ENCODE measurements at places on chromosomes 2 and 18.

GRCh38 chr2:64454386-64455332 is 697 bp downstream of the LGALSL start:
- DNase-seq: peak; percentile 53

GRCh38 chr2:33383855-33384598 is 92.4 kb upstream of the RASGRP3 start:
- DNase-seq: no peak

- no peak for DNase-seq
These were observed 33.0 kb upstream of the PTH2R start for GRCh38 chr2:208373460-208374089.

GRCh38 chr2:45889053-45889452 is 237.6 kb downstream of the PRKCE start:
- peak; percentile 10 for DNase-seq

GRCh38 chr2:144443837-144444817 is 75.8 kb downstream of the ZEB2 start:
- DNase-seq: no peak

- DNase-seq: no peak
These were observed 68.4 kb downstream of the COL5A2 start for GRCh38 chr2:189111063-189111715.

DNA sequence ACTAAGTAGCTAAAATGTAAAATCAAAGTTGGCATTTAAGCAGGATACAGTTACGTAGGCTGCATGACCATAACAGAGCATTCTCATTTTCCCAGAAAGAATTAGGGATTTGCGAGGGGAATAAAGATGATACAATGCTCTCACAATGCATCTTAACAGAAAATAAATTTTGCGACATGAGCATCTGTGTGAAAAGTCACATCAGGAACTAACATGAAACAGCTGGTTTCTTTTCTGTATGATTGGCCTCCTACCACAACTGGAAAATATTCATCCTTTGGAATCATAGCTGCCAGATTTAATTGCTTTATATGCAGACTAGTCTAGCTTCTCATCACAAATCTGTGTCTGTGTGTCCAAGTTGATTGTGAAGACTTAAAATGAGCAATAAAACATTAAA is 66.0 kb downstream of the KCTD18 start:
- DNase-seq: no peak

DNA sequence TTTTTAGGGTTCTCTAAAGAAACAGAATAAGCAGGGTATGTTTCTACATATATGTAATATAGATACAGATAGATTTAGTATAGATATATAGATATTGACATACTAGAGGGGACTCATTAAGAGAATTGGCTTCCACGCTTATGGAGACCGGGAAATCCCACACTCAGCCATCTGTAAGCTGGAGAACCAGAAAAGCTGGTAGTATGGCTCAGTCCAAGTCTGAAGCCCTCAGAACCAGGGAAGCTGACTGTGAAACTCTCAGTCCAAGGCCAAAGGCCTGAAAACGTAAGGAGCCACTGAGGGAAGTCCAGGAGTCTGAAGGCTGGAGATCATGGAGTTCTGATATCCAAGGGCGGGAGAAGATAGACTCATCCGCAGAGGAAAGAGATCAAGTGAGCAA is 441.3 kb upstream of the CDH20 start:
- DNase-seq: no peak

DNA sequence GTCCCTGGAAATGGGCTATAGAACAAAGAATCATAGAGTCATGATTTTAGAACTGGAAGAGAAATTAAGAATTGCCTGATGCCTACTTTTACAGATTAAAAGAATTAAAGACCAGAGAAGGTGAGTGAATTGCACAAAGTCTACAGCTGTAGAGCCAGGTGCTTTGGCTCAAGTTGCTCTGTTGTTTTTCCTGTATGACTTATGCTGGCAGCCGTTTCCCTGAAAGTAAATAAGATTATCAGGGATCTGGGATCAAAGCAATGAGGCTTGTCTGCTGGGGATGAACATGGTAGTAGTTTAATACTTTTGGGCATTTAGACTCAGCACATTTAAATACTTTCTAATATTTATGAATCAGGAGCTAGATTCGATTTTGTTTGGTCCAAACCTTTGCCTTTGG is 166.9 kb downstream of the PRPF40A start:
- DNase-seq: no peak

DNA sequence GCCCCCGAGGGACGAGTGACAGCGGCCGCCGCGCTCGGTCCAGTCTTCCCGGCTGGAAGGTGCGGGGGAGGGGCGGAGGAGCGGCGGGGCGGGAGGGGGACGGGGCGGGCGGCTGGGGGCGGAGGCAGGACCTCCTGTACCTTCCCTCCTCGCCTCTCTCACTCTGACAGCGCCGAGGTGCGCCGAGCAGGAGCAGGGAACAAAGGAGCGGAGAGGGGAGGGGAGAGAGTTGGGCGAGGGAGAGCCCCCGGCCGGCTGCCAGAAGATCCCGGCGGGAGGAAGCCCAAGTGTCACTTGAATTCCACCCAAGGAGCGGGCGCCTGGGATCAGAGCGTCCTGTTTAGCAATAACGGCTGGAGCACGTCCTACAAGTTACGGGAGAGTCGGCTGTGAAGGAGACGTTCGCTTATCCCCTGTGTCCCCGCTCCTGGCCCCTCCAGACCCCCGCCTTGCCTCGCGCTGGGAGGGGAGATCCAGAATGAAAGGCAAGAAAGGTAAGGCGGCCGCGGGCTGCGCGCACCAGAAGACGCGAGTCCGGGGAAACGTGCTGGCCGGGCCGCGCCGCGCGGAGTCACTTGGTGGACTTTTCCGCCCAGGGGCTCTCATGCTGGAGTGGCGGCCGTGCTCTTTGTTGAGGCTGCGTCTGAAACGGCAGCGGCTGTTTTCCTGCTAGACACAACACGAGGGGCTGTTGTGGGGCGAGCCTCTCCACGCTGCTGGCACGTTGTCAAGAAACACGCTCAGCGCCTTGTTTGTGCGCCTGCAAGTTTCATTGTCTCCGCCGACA is at the start of gene TGIF1:
Gene TGIF1 (plus strand): TSS at position 161 of the 787 bp plus-strand sequence. CDS start 318 bp downstream, at position 479.
- peak; percentile 56 for DNase-seq

- DNase-seq: no peak
These were observed 97.4 kb upstream of the CYRIA start for GRCh38 chr2:16763056-16763455.

GRCh38 chr2:72993933-72994280 is 76.6 kb downstream of the EMX1 start:
- DNase-seq: no peak

- DNase-seq: no peak
These were observed 84.7 kb upstream of the NEDD4L start for GRCh38 chr18:57959278-57959677.

GRCh38 chr2:228545041-228545747 is 363.7 kb upstream of the SPHKAP start:
- no peak for DNase-seq

DNA sequence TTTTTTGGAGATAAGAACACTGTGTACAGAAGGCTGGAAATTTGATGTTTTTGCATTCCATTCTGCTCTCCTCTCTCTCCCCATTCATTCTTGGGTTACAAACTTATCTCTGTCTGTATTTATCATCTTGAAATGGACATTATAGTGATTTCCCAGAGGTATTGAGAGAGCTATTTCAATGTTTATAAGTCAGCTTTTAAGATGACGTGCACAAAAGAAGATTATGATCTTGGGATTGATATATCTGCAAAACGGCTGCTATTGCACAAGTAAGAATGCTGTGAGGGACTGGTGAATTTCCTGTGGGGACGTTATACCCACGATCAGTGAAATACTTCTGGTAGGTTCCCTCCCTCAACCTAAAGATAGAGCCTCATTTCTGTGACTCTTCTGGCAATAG is 61.0 kb upstream of the DTNA start:
- no peak for DNase-seq

- no peak for DNase-seq
These were observed 66.0 kb downstream of the STPG4 start for GRCh38 chr2:47089083-47089464.

DNA sequence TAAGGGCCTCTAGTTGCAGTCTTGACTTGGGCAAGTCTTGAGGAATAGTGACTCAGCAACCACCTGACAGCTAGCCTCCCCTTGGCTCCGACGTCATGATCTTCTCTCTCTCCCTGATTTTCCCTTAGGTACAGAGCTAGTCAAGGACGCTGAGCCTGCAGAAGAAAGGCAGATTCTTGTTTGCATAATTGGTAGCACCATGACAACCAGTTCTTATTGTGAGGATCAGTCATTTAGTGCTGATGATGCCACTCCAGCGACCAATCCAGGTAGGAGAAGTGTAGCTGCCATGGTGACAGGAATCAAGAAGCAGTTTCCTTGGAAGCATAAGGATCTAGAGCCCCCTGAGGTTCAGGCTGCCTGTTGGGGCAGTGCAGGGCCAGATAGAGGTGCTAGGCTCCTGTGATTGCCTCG is 2.8 kb upstream of the RESP18 start:
- DNase-seq: no peak

GRCh38 chr2:134072341-134072740 is 181.5 kb upstream of the MGAT5 start:
- DNase-seq: no peak

DNA sequence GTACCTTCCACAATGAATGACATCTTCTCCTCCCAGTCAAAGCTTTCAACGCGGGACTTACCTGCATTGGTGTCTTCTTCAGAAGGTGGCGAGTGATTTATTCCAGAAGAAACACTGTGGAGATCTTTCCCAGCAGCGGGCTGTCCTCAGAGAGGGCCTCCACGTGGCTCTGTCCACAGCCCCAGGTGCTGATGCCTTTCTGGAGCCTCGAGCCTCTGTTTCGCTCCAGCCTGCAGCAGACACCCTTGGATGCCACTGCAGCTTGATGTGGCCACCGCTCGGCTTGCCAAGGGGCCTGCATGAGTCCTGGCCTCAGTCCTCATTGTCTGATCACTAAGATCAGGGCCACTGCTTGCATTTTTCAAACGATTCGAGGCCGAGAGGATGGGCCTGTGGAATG is 46.6 kb upstream of the GALR1 start:
- DNase-seq: no peak

DNA sequence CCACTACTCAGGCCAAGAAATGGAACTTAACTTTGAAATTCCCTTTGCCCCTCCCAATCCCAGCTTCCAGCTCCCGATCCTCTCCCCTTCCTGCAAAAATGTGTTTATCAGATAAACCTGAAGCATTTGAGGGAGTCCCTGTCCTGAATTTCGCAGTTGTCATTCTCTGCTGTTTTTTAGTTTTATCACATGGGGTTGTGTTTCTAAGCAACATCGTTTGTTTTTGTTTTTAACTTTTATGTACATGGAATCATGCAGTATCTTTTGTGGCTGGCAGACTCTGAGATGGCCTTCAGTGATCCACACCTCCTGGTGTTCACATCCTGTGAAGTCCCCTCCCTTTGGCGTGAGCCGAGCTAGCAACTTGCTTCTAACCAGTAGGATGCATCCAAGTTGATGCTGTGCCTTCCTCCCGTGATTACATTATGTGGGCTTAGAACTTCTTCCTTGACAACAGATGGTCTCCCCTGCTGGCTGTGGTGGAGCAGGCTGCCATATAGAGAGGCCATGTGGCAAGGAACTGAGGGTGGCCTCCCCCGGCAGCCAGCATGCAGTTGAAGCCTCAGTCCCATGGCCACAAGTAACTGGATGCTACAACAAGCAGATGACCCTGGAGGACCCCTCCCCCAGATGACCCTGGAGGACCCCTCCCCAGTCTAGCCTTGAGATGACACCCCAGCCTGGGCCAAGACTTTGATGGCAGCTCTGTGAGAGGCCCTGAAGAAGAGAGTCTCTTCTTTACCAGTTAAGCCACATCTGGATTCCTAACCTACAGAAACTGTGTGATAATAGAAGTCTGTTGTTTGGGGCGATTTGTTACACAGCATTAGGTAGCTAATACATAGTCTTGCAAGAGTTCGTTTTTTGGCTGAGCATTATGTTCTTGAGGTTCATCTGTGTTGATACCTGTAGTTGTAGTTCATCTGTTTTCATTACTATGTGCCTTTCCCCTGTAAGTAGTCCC is 27.7 kb downstream of the SH3BP4 start:
- DNase-seq: no peak

- DNase-seq: no peak
These were observed 164.4 kb upstream of the VWC2L start for GRCh38 chr2:214246417-214246816.

- no peak for DNase-seq
These were observed 21.2 kb downstream of the CAPG start for GRCh38 chr2:85388878-85389538.

- DNase-seq: peak; percentile 48
These were observed 514 bp downstream of the BCL2L11 start for GRCh38 chr2:111121028-111121827.

DNA sequence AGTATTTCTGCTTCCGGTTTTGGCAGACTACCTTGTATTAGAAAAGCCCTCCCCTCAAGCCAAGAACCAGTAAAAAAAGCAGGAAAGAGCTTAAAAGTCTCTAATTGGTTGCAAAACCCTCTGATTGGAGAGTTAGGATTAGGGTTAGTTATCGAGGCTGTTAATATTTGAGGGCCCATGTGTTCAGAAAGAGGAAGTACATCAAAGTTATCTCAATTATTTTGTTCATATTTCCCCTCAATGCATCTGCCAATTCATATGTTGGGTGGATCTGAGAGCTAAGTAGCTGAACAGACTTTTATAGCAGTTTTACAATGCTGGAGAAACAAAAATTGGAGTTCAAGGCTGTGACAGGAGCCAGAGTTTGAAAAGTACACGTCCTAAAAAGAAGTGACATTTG is 43.1 kb upstream of the KLHL14 start:
- DNase-seq: no peak

DNA sequence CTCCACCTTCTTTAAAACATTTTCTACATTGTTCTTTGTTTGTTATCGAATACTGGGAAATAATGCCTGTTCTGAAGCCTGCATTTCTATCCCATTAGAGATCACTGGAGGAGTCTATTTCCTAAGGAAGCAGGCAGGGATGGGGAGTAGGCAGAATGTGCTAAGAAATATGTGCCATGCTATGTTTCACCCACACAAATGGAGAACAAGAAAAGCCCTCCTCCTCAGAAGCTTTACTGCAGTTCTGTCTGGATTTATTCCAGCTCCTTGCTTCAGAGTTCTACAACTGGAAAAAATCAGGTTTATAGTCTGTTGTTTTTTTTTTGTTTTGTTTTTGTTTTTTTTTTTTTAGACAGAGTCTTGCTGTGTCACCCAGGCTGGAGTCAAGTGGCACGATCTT is 825.1 kb downstream of the SLC4A3 start:
- DNase-seq: no peak

GRCh38 chr2:30272761-30273573 is 41.6 kb downstream of the LBH start:
- peak; percentile 29 for DNase-seq

- no peak for DNase-seq
These were observed 158.7 kb upstream of the MYO3B start for GRCh38 chr2:170019060-170019805.

Measured in stimulated activated CD4-positive, alpha-beta T cell treated with anti-CD3 and anti-CD28 coated beads, Interleukin-4, amount 100 ng/mL, for 4 hours (primary cell).